ENCODE measurements at places on chromosomes 2 and 18. TPM values are rescaled to one million over a fixed set of nuclear protein-coding genes. Genes with fewer than 3 reads are reported as not detected.

Gene FBXO15
- total RNA-seq, result 0.60 TPM

GRCh38 chr2:1593371-1594122 is 150.8 kb downstream of the PXDN start:
- DNase-seq, result no peak

DNA sequence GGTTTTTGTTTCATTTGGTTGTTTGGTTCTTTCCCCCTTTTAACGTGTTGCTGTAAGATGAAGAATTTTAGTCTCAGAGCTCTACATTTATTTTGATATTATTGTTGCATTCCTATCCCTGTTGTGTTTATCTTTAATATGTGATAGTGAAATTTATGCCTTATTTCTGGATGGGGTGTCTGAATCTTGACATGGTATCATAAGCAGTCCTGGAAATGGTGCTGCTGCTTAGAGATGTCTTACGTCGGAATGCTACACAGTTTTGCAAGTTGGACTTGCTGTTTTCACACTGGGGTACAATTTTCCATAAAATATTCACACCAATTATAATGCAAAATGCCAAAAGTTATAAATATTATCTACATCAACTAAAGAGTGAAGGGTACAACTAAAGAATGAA is 164.0 kb downstream of the GPD2 start:
- no peak for DNase-seq

- DNase-seq, result peak; percentile 75
Observed at GRCh38 chr2:127649684-127650040, 3.7 kb downstream of the GPR17 start.

DNA sequence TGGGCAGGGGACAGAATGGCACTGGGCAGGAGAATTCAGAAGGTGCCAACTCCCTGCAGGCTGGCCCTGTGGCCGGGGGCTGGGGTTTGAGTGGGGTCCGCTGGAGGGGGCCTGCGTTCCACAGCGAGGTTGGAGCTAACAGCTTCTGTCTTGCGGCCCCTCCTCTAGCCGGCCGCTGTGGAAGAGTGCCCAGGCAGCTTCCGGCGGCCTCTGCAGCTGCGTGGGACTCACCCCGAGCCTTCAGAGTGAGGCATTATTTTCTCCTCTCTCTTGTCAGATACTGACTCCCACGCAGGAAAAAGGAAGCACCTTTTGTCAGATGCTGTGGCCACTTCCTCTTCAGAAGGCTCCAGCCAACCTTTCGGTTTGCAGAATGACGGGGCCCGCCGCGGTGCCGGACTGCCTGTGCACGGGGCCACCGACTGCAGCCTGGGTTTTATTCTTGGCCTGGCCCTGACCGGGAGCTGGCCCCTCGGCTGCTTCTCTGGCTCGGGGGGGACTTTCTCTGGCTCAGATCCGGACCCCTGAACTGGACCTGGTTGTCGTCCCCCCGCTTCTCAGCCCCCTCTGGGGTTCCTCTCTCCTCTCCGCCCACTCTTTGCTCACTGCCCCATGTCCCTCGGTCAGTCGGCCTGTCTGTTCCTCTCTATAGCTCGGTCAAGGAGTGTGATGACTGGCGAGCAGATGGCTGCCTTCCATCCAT is 40.1 kb downstream of the ARHGAP25 start:
- DNase-seq, result peak; percentile 77
